Nucleus accumbens (tissue), 56 donors: ENCODE measurements at places on chromosomes 1 and 21.

GRCh38 chr1:3012456-3013291, 8.6 kb upstream of the ACTRT2 start:
- DNase-seq = peak; percentile 72

- no peak for DNase-seq
Measured at GRCh38 chr1:159011751-159012150, 2.0 kb downstream of the IFI16 start.

DNA sequence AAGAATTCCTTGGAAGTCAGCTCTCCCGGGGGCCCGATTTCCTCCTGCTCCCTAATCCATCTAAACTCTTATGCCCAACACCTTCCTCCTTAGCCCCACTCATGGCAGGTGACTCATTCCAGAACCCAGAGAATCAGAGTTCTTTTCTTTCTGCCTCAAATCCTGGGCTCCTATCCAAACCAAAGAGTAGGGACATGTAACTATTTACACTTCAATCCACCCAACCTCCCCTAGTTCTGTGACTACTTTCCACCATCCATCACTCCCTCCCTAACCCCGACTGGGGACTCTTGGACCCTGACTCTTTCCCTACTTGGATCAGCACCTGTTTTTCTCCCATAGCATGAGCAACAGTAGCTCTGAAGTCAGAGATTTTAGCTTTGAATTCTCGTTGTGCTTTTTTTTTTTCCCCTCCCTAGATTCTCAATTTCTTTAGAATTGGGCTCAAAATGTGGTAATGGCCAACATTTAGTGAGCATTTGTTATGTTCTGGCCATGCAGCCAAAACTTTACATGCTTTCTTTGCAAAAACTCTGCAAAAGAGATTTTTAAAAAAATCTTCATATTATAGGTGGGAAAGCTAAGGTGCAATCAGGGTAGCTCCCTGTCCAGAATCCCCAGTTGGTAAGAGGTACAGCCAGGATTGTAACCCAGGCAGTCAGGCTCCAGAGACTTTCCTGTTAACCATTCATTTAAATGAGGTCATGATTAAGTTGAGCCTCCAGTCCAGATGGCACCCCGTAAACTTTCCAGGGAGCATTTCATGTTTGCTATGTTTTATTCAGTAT, 7.5 kb upstream of the CYP4A11 start:
- no peak for DNase-seq

- no peak for DNase-seq
Measured at GRCh38 chr1:243230914-243231313, 24.2 kb downstream of the CEP170 start.

DNA sequence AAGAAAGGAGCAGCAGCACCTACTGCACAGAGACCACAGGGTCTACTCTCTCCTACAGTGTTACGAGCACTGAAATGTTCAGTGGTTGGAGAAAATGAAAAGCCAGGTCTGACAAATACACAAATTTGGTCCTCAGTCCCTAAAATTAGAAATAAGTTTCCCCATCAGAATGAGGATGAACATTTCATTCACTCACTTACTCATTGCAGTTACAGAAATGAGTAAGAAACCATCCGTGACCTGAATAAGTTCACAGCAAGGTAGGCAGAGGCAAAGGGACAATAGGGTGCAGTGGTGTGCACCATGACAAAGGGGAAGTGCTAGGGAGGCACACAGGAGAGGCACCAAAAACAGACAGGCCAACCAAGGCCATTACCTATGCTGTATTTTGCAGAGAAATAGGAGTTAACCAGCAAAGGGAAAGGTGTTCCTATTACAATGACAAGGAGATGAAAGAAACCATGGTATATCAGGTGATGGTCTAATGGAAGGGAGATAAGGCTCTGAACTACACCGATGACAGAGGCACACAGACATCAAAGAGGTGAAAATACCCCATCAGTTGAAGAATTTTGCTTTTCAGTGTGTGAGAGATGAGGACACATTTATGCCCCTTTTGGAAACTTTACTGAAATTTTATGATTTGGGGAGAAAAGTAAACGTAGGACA, 29.4 kb downstream of the VAV3 start:
- no peak for DNase-seq

GRCh38 chr1:156279837-156280236, 2.8 kb downstream of the SMG5 start:
- DNase-seq = no peak

GRCh38 chr1:165288350-165289120, 68.0 kb downstream of the LMX1A start:
- no peak for DNase-seq

- DNase-seq = no peak
Measured at GRCh38 chr1:23902321-23903278, 10.6 kb downstream of the CNR2 start.

DNA sequence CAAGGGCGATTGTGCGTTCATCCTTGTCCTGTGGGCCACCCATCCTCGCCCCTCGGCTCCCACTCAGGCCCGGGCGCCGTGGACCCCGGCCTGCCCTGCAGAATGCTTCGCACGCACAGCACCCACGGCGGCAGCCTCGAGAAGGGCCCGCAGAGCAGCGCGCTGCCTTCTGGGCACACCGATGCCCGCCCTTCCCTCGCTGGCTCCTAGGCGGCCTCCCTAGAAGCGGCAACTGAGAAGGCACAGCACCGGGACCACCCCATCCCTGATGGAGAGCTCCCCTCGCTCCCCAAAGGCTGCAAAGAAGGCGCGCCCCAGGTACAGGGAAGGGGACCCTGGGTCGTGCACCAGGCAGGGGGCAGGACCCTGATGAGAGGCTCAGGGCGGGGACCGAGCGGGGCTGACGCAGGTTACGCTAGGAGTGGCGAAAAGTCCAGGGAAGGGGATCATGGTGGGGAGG, 971 bp downstream of the CAPZB start:
- no peak for DNase-seq

GRCh38 chr1:237279629-237280028, 237.6 kb downstream of the RYR2 start:
- no peak for DNase-seq

DNA sequence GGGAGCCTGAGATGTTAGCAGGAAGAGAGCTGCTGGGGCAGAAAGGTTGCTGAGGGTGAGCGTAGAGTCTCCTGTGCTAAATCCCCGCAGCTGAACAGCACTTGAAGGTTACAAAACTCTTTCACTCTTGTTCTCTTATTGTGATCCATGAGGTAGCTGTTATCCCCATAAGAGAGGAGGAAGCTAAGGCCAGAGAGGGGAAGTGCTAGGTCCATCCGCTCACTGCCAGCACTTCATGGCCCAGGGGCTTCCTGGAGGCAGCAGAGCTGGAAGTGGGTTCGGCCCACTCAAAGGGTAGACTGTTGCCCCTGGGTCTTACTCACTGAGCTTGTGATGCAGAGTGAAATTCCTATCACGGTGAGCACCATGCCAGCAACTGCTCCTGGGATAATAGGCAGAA, 5.6 kb downstream of the TMEM234 start:
- no peak for DNase-seq

DNA sequence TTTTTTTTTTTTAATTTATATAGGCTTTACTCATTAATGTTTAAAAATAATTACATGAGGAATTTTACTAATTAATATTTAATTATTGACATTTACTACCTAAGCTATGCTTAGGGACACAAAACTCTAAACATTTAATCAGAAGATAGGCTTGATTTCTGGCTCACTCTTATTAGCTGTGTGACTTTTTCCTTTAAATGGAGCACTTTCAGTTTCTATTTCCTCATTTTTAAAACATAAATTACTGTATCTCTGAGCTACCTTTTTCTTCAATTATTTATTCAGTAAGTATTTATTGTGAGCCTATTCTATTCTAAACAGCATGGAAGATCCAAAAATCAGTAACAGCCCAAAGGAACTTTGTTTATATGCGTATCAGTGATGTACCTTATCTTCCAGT, 40.5 kb downstream of the MAP3K7CL start:
- DNase-seq = no peak

- no peak for DNase-seq
Measured at GRCh38 chr1:3676581-3677470, 24.5 kb downstream of the TP73 start.

- DNase-seq = no peak
Measured at GRCh38 chr21:33647587-33647986, 5.3 kb downstream of the ITSN1 start.

DNA sequence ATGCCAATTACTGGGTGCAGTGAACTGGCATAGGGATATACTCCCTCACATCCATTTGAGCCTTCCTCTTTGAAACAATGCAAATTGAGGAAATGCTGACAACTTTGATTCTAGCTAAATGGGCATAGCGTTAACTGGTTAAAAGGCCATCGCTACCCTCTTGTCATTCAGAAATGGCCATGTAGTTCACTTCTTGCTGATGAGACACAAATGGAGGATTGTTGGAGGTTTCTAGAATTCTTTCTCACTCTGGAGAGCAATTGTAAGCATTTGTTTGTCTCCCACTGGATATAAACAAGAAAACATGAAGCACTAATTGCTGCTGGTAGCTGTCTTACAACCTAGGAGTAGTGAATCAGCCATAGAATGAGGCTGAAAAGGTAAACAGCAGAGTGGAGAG, 14.4 kb downstream of the PRDX6 start:
- DNase-seq = no peak

GRCh38 chr1:198687429-198687828, 48.6 kb downstream of the PTPRC start:
- DNase-seq = no peak

- DNase-seq = no peak
Measured at GRCh38 chr1:48066936-48067335, 69.8 kb upstream of the TRABD2B start.

DNA sequence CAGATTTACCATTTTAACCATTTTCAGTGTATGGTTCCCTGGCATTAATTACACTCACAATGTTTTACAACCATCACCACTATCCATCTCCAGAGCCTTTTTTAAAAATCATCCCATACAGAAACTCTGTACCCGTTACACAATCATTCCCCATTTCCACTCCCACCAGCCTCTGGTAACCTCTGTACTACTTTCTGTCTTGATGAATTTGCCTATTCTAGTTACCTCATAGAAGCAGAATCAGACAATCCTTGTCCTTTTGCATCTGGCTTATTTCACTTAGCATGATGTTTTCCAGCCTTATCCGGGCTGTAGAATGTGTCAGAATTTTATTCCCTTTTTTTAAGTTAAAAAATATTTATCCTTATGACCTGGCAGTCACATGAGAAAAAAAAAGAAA, 33.0 kb downstream of the PGM1 start:
- DNase-seq = no peak

DNA sequence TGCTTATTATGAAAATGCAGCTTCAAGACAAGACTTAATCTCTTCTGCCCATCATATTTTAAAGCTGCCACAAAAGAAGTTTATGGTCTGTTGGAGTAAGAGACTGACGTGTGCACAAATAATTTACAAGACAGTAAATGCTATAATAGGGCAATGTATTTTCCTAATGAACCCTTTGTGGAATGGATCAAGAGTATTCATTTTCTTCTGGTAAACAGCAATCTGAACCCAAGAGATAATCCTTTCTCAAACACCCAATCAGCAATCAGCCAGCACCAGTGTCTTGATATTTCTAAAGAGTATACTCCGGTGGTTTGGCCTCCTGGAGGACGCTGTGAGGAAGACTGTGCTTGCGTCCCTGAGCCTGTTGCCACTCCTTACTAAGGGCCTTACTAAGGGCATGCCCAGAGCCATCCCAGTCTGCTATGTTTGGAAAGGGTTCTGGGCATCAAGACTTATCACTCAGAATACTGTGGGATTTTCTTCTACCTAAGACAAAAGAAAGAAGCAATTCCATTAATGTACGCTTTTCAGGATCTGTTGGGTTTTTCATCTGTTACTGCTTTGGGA, 48.8 kb upstream of the LRRC8D start:
- no peak for DNase-seq

DNA sequence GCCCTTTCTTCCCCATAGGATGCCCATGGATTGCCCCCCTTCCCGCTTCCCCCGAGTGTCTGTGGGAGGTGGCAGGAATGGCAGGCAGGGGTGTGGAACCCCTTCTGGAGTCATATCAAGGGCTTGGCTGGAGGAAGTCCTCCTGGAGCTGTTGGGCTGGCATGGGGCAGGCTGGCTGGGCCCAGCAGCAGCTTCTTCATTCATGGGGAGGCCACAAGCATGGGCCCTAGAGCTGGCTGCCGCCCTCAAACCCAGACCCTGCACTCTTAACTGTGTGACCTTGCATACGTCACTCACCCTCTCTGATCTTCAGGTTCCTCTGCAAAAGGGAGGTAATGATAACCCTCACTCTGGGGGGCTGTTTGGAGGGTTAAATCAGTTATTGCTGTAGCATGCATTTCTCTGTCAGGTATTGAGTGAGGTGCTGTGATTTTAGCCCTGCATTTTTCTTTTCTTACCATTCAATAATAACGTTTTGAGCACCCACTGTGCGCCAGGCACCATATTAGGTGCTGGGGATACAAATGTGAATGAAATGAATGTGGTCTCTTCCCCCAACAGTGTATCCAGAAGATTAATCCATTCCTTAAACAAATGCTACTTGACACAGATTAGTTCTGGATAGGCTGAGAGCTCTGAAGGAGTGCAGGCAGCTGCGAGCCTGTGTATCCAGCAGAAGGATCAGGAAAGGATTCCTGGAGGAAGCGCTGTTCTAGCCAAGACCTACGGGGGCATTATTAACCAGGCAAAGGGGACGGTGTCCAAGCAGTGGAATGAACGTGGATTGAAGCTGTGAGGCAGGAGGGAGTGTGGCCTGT, 9.3 kb downstream of the PCSK9 start:
- DNase-seq = no peak

DNA sequence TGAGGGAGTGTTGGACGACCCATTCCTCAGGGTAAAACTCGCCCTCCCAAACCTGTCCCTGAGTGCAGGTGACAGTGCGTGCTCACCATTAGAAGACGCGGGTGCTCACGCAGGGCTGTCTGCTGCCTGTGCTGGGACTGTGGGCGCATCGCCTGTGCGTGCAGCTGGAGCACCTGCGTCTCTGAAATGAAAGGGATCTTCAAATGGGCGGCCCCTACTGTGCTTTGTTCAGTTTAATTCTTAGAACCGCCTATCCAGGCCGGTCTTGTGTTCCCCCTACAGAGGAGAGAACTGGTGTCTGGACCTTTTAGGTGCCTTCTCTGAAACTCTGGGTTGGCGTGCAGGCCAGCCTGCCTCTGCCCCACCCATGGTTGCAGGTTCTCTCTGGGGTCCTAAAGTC, 125.8 kb downstream of the PCBP3 start:
- DNase-seq = no peak

DNA sequence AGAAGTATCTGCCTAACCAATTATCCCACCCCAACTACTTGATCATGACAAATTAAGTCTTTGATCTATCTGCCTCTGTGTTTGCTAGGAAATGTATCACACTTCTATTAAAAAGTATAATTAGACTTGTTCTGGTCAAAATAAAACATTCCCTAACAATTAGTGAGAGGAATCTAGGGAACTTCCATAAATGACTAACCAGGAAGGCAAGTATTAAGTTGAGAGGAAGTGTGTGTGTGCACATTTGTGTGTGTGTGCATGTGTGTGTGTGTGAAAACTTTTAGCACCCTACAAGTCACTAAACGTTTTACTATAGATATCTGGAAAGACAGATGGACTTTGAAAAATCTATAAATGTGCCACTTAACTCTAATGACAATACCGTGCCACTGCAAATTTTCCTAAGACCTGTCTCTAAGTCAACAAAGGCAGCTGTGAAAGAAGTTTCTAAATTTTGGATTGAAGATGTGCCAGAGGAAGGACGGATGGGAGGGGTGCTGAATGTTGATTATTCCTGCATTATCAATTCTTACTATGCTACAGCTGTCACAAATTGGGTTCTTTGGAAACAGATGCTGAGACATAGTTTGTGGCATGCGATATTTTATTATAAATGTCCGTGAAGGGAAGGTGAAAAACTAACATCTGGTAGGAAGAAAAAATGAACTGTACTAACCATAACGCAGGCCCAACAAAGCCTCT, 567.1 kb downstream of the PTPRC start:
- DNase-seq = no peak
